ENCODE measurements at places on chromosomes 4 and X.

- no peak for DNase-seq
Observed at GRCh38 chr4:110480031-110480549, 4.1 kb downstream of the ENPEP start.

DNA sequence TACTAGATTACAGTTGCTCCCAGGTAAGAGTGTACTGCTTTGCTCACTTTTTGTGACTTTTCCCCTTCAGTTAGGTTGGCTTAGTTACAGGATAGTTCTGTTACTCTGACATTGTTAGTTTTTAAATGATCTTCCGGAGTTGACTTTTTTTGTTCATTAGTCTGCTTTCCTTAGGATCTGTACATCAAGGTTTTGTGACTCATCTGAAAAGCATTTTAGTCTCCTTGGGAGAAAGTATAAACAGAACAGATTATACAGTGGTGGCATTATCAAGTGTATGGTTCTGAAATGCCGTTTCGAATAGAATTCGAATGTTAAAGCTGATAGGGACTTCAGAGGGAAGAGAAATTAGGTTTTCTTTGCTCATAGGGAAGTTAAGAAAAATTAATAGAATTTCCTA is 63.3 kb downstream of the USP9X start:
- no peak for DNase-seq

DNA sequence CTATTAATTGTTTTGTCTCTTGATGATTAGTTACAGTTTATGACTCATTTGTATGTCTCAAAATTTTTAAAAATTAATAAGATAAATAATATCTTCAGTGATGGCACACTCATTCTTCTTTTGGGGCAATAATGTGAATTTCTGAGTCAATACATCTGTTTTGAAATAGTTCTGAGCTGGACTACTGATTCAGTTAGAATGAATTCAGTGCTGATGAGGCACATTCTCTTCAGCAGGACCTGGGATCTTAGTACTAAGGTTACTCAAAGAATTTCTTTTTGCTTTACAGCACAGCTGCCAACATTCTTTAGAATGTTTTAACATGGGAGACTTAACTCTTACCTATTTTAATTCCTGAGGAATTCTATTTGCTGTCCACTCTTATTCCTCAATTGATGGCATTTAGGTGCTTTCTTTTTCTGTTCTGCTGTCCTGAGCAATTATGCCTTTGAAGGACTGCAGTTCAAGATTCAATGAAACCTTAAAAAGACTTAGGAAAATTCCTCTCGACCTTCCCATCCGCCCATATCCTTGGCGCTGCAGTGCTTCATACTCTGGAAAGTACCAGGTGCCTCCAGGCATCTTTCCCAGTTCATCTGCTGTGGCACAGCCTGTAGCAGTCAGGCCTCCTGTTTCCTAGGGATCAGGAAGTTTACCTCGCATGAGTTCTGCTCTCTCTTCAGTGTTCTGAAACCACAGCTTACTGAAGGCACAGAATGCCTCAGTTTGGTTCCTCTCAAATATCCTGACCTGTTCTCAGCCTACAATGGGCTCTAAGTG is 213.7 kb downstream of the FSTL5 start:
- no peak for DNase-seq

DNA sequence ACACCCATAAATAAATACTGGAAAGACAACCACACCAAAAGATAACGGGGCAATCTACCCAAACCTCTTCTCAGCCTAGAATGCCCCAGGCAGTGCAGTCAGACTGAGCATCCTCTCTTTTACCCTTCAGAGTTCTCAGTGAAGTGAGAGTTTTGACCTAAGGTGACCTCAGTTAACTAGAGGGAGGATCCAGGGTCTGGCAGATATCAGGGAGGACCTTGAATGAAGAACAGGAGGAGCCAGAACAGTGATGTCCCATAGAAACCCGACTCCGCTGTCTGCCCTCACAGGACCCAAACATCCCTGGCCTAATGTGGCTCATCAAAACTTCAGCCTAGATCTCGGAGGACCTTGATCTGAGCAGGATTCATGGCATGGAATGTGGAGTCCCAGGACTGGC is at the start of gene MAGEB3:
TSS of gene MAGEB3 (plus strand) at position 263 of the 400 bp plus-strand sequence. CDS start 5,268 bp downstream, outside the sequence.
- DNase-seq: no peak

GRCh38 chr4:54539500-54540029 is 118.2 kb upstream of the KIT start:
- DNase-seq: no peak

DNA sequence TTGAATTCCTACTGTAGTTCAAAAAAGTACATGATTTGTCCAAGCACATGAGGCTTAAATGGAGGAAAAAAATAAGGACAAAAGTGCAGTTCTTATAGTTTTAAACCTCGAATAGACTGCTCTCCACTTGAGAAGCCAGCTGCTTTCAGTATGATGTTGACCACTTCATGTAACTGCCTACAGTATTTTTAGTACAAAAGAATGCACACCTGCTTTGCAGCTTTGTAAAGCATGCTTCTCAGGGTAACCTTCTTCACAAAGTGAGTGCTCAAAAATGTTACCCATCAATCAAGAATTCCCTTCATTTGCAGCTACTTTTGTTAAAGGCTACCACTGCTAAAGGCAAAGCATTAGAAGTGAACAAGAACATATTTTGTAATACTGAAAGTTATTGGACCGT is 83.4 kb upstream of the FAM47B start:
- DNase-seq: no peak

GRCh38 chrX:149898554-149898953 is 17.6 kb downstream of the MAGEA8 start:
- no peak for DNase-seq

GRCh38 chrX:85112293-85112692 is 108.6 kb downstream of the APOOL start:
- DNase-seq: no peak

DNA sequence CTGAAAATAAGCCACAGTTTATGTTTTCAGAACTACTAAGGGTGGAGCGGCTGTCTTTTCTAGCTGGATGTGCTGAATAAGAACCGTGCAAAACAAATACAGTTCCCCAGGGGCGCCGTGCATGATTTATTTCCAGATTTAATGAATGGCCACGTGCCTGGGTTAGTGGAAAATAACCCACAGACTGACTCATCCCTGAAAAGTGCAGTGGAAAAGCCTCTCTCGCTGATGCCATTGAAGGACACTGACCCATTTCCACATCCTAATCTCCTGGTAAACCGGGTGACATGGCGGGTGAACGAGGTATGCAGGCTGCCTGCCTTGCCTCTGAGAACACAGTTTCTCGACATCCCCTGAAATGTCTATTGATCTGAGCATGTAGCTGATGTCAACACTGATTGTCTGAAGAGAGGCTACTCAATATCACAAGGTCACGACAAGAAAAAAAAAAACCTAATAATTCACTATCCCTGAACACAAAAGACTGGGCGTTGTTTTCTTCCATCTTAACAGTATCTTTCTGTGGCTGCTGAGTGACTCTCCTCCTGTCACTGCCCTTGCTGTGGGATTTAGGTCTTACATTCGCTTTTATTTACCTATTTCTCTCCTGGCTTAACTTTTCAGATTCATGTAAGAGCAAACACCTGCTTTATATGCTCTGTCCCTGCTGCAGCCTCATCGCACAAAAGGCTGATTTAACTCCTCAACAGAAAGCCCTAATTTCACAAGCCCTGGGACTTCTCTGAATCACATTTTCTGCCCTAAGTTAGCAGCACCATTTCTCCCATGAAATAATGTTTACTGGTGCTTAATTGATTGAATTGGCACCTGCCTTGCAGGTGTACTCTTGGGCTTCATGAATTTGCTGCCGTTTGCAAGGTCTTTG is 76.9 kb upstream of the SCOC start:
- DNase-seq: no peak

- DNase-seq: no peak
Observed at GRCh38 chr4:161714022-161714751, 449.6 kb downstream of the FSTL5 start.

Data from activated T-helper 9 cell treated with anti-CD3 and anti-CD28 coated beads, Interleukin-2, amount 50 U/mL, for 16 hours (primary cell).